ENCODE measurements at places on chromosomes 3 and 15. TPM values are rescaled to one million over a fixed set of nuclear protein-coding genes. Genes with fewer than 3 reads are reported as not detected.

- no peak for DNase-seq
- H3K4me1 ChIP-seq: no peaks in the 10 kb centered on the region
- H3K36me3 ChIP-seq: no peaks in the 10 kb centered on the region
- no peak overlapping the region for H3K27ac ChIP-seq
Measured at GRCh38 chr3:60729056-60729455, 522.2 kb downstream of the FHIT start.

The CLDN16 gene
- total RNA-seq: 0.49 TPM

DNA sequence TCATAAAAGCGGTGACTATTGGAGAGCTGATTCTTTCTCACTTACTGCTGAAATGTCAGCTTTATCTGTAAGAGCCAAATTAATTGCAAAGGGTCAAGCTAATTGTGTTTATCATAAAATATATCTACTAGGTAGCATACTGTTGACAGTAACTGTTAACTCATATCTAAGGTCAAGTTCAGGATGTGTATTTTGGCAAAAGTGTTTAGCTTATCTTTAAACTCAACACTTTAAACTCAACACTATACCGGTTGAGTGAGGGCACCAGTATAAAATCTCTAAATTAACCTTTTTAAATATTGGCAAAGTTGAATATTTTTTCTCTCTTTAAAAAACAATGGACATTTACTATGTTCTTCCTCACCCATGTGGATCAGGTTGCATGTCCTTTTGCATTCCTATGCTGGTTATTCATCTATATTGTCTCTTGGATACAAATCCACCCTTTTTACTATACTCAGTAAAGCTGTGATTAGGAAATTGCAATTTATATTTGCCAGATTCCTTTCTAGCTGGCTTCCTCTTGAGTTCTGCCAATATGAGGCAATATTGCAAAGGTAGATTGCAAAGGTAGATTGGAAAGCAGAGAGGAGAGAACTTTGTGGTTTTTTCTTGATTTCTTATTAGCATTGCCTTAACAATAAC, 344.6 kb upstream of the DCBLD2 start:
- no peak overlapping the region for H3K4me3 ChIP-seq
- H3K27ac ChIP-seq: no peak overlapping the region
- H3K4me1 ChIP-seq: no peaks in the 10 kb centered on the region

The NANOGP8 gene
- not detected for total RNA-seq

The ANKRD34C gene
- total RNA-seq: 0.25 TPM

- no peak for DNase-seq
- H3K27ac ChIP-seq: no peak overlapping the region
- no peaks in the 10 kb centered on the region for H3K27me3 ChIP-seq
- H3K4me1 ChIP-seq: peaks cover 6% of the 10 kb centered on the region
- no peaks in the 10 kb centered on the region for H3K36me3 ChIP-seq
Measured at GRCh38 chr3:115652738-115653137, 29.4 kb downstream of the GAP43 start.

GRCh38 chr3:183330881-183331280, 77.8 kb downstream of the B3GNT5 start:
- no peaks in the 10 kb centered on the region for H3K36me3 ChIP-seq
- H3K27ac ChIP-seq: no peak overlapping the region
- H3K27me3 ChIP-seq: no peaks in the 10 kb centered on the region
- no peak overlapping the region for H3K4me3 ChIP-seq

DNA sequence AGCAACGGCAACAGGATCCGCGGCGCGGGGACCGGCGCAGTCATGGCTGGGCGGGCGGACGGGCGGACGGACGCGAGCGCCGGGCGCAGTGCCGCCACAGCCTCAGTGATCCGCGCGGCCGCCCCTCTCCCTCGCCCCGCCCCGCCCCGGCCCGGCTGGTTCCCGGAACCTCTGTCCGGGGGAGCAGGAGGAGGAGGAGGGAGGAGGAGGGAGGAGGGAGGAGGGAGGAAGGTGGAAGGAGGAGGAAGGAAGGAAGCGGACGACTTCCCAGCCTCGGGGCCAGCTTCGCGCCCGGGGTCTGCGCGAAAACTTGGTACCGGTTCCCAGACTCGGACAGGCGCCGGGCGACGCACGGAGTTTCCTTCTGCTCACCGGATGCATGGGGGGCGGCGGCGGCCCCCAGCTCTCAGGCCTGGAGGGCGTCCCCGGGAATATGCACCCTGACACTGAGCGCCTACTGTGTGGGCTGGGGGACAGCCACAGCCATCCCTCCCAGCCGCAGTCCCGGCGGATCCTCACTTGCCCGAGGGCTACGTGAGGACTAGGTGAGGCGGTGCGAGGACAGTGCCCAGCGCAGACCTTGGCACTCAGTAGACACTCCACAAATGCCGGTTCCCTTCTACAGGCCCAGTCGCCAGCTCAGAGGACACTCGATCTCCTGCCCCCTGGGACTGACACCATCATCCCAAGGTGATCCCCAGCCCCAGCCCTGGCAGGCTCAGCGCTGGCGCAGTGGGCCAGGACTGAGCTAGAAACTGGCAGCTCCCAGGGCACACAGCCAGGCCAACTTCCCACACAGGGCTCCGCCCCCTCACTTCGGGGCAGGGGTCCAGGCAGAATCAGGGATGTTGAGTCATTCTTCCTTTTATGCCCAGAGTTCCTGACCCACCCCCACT, at the start of gene SHISA5:
TSS of gene SHISA5 (minus strand) at position 124 of the 896 bp plus-strand sequence. CDS start at position 44, 80 bp downstream.
- no peaks in the 10 kb centered on the region for H3K36me3 ChIP-seq
- H3K27ac ChIP-seq: peak within 1 kb of the TSS; percentile 92
- peak within 1 kb of the TSS; percentile 61 for H3K4me3 ChIP-seq
- H3K27me3 ChIP-seq: no peaks in the 10 kb centered on the region

GRCh38 chr3:47413751-47414150, 32.9 kb downstream of the PTPN23 start:
- peaks cover 66% of the 10 kb centered on the region for H3K36me3 ChIP-seq
- H3K4me1 ChIP-seq: no peaks in the 10 kb centered on the region
- no peaks in the 10 kb centered on the region for H3K27me3 ChIP-seq
- H3K27ac ChIP-seq: no peak overlapping the region

- DNase-seq: no peak
- H3K4me3 ChIP-seq: no peak overlapping the region
- no peaks in the 10 kb centered on the region for H3K4me1 ChIP-seq
Measured at GRCh38 chr3:18531662-18532061, 106.5 kb upstream of the SATB1 start.
